ENCODE measurements at places on chromosomes 4 and X.

DNA sequence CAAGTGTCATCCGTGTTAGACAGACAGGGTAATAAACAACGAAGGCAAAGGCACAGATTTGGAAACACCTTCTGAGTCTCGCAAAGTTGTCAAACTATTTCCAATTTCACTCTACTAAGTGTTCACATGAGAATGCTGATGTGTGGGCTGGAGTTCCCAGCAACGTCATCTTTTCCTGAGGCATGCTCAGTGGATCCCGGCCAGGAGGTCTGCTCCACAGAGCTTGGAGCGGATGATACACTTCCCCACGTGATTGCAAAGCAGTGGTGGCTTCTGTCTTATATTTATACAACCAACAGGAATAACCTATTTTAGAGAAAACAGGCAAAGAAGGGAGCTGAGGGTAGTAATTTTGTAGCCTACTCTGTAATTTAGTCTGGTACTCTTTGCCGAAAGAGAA is 40.1 kb upstream of the PDK3 start:
- no peak for DNase-seq

- no peak for DNase-seq
Measured at GRCh38 chrX:37651921-37652452, 33.6 kb upstream of the XK start.

- no peak for DNase-seq
Measured at GRCh38 chr4:70606459-70606858, 14.4 kb downstream of the AMBN start.

GRCh38 chrX:134478374-134478773 is 18.4 kb downstream of the HPRT1 start:
- DNase-seq, result no peak

DNA sequence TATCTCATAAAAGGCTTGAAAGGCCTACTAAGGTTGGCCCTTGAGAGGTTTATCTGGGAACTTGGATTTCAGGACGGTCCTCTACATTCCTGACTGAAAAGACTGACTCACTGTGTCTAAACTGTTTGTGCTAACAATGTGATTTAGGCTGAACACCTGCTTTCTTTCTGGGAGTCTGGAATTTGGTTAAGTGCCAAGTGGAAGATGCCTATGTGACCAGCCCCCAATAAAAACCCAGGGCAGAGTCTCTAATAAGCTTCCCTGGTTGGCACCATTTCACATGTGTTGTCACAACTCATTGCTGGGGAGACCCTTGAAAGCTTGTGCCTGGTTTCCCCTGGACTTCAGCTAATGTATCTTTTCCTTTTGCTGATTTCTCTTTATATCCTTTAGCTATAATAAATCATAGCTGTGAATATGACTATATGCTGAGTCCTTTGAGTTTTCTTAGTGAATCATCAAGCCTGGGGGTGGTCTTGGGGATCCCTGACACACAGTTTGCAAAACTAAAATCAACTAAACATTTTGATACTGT is 55.1 kb downstream of the GPR82 start:
- DNase-seq, result no peak

- no peak for DNase-seq
Measured at GRCh38 chr4:177190995-177191580, 118.6 kb upstream of the NEIL3 start.

GRCh38 chrX:12617241-12617640 is 174.0 kb upstream of the PRPS2 start:
- DNase-seq, result no peak

GRCh38 chr4:78776079-78776728 is at the start of gene BMP2K:
Gene BMP2K, plus strand, starts transcription at chr4:78776350. Its CDS starts 194 bp downstream, at chr4:78776544.
- DNase-seq, result peak; percentile 56

DNA sequence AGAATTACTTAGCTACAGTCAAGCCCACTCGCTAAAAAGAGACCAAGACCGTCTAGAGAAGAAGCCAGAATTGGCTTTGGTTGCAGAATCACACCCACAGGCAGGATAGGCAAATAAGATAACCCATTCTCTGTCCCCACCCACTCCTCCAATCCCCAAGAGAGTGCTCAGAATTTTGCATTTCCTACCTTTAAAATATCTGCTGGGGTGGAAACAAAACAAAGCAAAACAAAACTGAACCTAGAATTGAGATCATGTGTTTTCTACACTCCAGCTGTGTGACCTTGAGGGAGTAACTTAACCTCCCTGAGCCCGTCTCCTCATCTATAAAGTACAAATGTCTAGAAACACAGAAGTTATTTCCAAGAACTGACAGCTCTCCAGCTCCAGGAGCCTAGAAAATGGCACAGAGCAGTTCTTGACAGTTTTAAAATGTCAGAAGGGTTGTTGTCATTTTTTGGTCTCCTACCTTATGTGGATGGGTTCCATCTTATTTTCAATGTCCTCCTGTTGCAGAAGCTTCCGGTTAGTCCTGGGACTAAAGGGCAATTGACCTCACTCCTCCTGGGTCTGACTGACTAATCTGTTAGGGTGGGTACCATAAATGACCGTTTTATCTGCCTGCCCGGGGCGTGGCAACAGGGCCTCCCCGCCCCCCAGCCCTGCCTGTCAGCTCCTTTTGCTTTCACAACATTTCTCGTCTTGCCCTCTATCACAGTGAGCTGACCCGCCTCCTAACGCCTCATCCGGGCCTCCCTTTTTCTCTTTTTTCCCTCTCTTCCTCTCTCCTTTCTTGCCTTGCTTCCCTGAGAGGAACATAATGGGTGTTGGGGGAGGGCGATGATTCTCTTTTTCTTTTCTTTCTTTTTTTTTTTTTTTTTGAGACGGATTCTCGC is 114.0 kb downstream of the RBM47 start:
- no peak for DNase-seq

DNA sequence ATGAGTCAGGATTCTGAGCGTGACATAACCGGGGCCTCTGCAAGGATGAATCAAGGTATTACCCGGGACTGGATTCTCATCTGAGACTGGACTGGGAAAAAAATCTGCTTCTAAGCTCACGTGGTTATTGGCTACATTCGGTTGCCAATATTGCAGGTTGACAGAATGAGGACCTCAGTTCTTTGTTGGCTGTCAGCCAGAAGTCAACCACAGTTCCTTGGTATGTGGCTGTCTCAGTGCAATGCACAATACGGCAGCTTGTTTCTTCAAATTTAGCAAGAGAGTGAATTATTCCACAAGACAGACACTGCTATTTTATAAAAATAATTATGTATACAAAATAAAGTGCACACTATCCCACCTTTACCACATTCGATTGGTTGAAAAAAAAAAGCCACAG is 424.2 kb downstream of the KLHL4 start:
- DNase-seq, result no peak

DNA sequence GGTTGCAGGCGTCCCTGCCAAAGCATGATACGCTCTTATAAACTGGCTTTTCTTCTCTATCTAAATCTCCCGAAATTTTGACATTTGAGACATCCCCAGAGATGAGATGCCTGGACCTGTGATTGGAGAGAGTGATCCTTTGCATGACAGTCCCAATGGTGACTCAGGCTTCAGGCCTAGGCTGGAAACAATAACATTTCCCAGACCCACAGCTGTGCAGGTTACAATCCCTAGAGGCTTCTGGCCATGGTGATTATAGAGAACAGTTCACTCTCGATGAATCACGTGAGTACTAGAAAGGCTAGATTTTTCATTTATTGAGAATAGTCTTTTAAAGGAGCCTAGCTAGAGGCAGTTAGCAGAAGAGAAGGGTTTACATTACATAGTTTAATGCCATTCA is 75.9 kb downstream of the SPATA18 start:
- no peak for DNase-seq

GRCh38 chrX:2650865-2651264 is 40.2 kb upstream of the CD99 start:
- DNase-seq, result no peak

DNA sequence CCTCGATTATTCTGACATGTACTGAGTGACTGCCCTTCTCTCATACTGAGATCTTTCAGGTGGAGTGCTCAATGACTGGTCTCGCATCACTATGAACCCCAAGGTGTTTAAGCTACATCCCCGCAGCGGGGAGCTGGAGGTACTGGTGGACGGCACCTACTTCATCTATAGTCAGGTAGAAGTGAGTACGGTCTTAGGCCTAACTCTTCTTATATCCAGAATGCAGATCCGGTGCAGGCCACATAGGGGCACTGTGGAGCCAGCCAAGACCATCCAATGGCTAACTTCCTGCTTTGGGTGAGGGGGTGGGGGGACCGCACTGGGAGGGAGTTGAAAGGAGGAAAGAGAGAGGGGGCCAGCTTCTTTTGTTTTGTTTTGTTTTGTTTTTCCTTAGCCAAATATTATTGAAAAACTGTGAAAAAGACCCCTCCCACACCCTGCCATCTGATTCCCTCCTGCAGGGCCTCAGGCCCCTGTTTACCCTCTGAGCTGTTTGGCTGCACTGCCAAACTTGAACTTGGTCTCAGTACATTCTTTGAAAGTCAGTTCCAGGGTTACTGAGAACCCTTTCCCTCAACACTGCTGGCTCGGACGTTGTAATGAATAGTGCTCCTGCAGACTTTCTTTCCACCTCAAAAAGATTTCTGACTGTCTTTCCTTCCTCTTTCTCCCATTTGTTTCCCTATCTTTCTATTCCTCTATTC is 16.2 kb downstream of the AWAT2 start:
- no peak for DNase-seq

DNA sequence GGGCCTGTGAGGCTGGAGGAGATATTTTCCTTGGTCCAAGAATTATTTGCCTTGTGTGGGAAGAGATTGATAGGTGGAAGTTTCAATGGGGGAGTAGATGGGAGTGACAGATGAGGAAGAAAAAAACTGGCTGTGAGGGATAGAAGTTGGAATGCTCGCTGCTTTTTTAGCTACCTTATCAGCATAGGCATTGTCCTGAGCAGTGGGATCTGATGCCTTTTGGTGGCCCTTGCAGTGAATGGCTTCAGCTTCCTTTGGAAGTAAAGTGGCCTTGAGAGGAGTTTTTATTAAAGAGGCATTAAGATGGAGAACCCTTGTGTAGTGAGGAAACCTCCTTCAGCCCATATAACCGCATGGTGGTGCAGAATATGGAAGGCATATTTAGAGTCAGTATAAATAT is 16.0 kb downstream of the KLKB1 start:
- DNase-seq, result no peak

- no peak for DNase-seq
Measured at GRCh38 chr4:109592367-109592766, 32.3 kb downstream of the MCUB start.

DNA sequence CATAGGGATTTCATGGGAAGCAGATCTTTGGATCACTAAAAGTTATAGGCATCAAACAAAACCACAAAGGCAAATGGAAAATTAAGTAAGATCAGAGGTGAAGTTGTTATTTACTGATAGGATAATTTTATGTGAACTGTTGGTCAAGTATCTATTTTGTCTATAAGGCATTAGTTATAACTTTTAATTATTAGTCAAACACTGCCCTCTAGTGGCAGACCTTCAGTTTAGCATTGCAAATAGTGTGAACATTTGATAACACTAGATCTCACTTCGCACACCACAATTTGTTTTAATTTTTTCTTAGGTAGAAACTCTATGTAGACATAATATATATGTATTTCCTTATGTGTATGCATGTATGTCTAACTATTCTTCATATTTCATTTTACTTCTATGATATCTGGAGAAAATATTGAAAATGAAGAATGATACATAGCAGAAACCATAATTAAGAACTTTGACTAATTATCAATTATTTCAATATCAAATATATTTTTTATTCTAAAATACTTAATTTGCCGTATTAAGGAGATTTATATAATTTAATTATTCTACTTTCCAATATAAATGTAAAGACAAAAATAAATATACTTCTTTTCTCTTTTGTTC is 214.5 kb upstream of the TACR3 start:
- DNase-seq, result no peak

DNA sequence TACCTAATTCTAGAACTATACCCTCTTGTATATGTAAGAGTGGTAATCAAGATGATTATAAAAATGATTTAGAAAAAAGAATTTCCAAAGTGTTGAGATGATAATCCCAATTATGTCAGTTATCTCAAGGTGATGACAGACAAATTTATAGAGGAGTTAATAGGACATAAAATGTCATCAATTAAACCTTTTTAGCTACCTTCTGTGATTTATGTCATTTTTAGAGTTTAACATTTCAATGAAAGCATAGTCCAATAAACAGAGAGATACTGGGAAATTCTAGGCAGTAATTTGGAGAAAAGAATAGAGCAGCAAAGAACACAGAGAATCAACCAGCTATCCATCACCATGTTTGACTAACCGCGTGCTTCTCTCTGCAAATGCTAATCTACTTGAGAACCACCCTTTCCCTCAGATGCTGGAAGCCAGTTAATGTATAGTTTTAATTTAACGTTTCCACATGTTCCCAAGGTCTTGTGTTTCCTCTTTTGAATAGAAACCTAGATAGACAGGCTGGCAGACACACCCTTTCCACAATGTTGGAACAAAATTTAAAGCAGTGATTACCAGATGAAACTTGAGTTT is 433.1 kb upstream of the FAM241A start:
- DNase-seq, result no peak

DNA sequence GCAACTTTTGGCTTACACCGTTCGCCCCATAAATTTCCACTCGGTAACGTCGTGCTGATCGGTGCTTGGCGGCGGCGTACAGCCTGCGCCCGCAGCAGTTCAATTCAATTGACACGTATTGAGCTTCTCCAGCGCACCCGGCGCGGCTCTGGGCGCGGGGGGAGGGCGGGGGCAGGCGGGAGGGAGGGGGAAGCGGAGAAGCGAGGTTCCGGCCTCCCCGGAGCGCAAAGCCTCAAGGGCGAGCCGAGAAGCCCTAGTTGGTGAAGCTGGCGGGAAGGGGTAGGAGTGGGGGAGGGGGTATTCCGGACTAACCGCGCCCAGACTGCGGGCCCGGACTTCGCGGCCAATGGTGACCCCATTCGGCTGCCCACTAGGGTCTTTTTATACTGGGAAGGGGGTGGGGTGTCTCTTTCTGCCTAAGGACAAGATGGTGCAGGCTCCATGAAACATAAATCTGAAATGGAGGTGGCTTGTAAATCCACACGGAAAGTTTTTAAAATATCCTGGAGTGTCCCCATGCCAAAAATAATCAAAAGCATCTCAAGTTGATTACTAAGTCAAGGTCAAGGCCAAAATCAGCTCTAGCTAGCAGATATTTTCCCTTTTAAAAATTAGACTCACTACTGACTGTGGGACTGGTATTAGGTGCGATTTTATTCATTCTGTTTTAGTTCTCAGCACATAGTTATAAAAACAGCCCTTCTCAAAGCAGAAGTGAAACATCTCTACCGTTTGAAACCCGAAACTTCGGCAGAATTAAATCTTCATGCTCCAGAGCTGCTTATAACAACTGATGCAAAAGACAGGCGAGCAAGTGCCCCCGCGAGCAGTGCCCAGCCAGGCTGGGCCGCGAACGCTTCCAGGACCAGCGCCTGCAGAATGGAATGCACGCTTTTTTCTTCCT is 1.5 kb upstream of the BCOR start:
- no peak for DNase-seq

- no peak for DNase-seq
Measured at GRCh38 chr4:65671372-65671771, 1.1 kb upstream of the EPHA5 start.

DNA sequence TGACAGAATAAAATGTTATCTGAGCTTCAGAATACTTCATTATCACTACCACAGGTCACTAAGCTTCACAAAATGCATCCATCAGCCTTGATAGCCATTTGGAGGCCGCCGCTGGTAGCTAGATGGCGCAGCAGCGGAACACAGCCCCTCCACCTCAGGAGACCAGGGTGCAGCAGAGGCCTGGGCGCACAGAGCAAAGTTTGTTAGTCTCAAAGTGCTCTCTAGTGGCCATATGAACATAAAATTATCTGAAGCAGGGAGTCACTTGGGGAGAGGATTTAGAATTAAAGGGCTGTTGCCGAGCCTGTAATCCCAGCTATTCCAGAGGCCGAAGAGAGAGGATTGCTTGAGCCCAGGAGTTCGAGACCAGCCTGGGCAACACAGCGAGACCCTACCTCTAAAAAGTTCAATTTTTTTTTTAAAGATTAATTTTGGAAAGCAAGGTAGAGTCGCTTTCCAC is 8.1 kb upstream of the DCTD start:
- DNase-seq, result peak; percentile 35
